RKO (cell line): ENCODE measurements at places on chromosomes 13 and 19.
A peak's percentile ranks its signal among the peaks of the same experiment; 100 is the strongest.

DNA sequence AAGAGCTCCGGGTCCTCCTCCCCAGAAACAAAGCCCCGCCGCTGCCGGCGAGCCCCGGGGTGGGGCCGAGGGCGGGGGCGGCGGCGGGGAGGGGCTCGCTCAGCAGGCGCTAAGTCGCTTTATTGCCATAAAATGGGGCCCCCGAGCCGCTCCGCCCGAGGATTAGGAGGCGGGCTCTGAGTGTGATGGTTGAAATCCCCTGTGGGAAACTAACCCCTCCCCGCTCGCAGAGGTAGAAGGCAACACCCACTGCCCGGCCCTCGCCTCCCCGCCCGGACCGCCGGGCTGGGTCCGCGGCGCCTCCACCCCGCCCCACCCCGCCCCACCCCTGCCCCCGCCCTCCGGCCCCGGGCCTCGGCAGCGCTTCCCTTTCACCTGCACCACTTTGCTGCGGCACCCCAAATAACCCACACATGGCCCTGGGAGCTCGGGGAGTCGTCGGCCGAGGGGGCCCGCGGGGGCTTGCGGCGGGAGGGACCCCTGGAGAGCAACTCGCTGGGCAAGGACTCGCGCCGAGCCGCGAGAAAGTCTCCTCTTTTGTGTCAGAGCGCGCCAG lies at the start of gene KLF12:
TSS of gene KLF12 (minus strand) at position 184 of the 556 bp plus-strand sequence.
- DNase-seq = peak; percentile 86

DNA sequence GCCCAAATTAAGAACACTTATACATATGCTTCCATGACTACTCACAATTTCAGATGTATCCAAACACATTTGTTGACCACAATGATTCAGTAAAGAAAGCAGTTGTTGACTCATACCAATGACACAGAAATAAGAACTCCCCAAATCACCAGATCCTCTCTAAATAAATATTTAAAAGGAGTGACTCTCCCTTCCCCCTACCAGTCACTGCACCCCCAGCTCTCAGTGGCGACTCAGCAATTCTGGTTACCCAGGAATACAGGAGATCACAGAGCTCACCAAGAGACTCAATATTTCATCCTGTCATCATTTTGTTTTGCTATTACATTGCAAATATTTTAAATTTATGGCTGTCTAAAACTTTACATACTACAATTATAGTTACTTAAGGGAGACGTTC lies 131.5 kb downstream of the RGCC start:
- peak; percentile 95 for DNase-seq

DNA sequence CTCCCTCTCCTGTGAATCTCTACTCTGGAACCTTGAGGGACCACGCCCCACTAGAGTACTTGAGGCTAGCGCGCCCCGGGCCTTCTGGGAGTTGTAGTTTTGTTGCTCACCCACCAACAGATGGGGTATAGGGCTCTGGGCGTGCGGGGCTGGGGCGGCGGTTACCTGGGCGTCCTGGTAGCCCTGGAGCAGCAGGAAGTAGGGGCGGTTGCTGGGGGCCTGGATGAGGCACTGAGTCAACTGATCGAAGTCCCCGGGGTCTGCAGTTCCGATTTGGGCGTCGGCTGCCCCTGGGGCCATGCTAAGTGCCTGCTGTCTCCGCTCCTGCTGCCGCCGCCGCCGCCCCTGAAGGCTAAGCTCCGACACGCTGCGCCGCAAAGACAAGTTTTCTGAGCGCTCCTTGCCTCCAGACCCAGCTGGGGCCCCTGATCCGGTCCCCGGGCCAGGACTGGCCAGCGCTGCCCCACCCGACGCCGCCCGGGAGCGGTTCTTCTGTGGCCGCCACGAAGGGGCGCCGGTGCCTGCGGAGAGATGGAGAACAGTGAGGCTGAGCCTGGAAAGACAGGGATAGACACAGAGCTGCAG lies 5.3 kb downstream of the RASIP1 start:
- DNase-seq = no peak

- peak; percentile 90 for DNase-seq
These were observed 959 bp upstream of the RAB4B start for GRCh38 chr19:40776932-40777644.

DNA sequence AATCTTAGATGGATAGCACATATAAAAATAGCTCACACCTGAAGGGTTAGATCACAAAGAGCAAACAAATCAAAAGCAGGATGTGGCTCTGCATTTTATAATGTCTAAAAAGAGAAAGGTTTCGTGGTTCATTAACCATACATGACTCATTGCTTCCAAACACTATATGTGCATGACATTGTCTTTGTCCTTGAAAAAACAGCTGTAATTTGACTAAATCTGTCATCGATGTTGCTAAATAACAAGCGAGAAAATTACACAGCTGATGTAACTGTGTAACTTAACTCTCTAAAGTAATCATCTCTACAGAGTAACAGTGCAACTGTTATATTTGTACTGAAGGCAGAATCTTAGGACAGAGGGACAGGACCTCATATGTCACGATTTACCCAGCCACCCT lies 383.1 kb upstream of the GPC6 start:
- DNase-seq = peak; percentile 23

- DNase-seq = no peak
These were observed 247.3 kb downstream of the KCTD12 start for GRCh38 chr13:76638882-76639281.

DNA sequence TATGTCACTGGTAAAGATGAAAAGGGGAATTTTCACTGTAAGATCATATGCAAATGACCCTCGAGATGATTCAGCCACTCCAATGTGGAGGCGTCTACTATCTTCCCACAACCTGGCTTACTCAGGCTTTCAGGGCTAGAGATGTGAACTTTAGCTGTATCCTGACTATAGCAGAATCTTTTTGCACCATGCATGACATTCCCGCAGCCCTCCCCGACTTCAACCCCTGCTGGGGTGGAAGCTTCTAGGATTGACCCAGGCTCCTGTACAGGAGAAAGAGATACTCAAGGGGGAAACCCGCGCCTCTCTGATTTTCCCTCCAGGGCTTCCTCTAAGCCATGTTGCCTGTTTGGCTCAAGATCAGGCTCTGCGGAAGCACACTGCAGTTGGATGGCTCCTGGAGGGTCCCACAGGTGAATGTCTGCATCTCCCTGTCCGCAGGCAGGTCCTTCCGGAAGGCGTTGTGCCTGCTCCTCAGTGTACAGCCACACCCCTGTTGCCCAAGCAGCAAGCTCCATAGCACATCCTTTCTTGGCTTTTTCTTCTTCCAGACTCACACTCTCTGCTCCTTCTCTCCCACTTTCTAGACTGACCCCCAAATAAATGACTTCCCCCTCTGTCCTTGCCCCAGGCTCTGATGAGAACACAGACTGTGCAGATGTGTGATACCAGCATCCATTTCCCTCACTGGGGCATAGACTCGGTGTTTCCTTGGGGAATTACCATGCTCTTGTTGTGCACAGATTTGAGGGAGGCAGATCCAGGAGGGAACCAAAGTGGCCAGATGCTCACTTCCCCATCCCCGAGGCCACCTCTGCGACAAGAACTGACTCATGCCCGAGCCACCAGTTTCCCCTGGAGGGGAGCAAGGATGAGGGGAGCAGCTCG lies 29.1 kb upstream of the POP4 start:
- peak; percentile 25 for DNase-seq

DNA sequence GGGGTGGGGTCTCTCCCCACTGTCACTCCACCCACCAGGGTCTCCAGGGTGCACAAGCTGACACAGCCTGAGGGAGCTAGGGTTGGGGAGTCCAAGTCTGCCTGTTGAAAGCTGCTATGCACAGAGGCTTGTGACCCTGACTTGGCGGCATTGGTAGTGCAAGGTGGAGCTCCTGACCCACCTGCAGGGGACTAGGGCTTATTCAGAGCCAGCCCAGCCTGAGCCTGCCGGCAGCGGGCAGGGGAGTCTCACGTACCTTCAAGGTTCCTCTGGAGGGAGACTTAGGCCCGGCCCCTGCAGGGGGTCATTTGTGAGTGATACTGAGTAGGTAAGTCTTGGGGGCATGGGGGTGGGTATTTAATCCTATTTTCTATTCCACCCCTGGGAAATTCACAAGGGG lies 4.7 kb downstream of the KCTD15 start:
- DNase-seq = no peak

DNA sequence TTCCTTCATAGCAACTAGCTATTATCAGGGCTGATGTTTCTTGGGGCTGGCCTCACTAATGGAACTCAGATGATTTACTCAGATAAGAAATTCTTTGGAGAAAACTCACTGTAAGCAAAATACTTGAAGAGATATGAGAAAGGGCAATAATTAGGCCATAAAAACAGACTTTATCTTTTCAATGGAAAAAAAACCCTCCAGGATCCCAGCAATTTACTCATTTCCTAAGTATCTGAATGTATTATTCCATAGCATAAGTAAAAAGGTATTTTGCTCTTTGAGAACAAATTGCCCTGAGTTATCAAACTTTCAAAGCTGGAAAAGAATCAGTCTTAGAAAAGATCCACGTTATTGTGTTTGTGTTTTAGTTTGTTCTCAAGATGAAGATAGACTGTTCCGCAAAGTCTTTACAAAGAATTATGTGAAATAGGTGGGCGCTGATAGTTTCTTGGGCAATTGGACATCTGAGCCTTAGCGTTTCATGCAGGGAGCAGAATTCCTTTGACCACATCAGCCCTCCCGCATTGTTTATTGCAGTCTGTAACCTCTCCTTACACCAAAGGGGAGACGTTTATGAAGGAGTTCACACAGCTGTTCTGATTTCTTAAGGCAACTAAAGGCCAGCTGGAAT lies 29.1 kb upstream of the CSNK1A1L start:
- DNase-seq = no peak

- peak; percentile 20 for DNase-seq
These were observed 8.4 kb downstream of the ARHGAP33 start for GRCh38 chr19:35783469-35784434.

DNA sequence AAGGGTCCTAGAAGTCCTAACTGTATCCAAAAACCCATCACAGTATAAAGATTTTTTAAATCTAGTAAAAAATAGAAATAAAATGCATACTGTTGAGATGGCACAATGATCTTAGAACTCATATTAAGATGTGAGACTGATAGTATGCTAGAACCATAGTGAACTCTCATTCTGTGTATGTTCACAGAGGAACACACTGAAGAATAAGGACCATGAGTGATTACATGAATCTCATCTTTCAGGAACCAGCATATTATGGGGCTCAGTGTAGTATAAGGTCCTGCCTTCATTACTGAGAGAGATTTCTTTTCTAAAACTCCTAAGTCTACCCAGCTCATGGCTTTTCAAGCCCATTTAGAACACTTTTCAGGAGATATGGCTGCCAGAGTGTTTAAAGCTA lies 59.8 kb upstream of the RFC3 start:
- no peak for DNase-seq

DNA sequence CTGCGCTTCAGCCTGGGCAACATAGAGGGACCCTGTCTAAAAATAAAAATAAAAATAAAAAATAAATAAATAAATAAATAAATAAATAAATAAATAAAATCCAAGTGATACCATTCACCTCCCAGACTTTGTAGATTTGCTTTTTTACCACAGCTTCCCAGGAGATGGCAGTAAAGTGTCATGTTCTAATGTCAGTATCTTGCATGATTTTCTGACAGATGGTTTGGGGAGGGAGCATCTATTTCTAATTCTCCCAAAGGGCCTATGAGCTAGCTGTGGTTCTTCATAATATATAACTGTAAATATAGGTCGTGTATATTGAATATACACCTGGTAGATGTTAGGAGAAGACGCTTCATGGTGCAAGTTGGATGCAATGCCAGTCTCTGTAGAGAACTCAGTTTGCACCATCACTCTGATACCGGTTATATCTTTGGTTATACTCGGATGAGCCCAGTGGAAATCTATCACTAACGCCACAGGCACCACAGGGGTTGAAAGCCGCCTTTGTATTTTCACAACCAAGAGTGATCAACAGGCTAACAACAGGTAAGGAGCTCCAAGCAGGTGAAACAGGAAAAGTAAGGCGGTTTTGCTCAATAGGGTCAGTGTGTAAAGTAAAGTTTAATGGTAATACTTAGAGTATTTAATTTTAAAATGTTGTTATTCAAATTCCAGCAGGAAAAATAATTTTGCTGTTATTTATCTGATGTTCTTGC lies 13.9 kb downstream of the APLP1 start:
- peak; percentile 72 for DNase-seq
